NCI-H524 (cell line): ENCODE measurements at places on chromosomes 12 and 14.

- no peak for DNase-seq
These were observed 10.8 kb downstream of the HIP1R start for GRCh38 chr12:122845865-122846621.

- no peak for DNase-seq
These were observed 12.1 kb upstream of the GPX2 start for GRCh38 chr14:64954491-64955240.

- no peak for DNase-seq
These were observed 123.8 kb downstream of the GCH1 start for GRCh38 chr14:54778618-54779345.

DNA sequence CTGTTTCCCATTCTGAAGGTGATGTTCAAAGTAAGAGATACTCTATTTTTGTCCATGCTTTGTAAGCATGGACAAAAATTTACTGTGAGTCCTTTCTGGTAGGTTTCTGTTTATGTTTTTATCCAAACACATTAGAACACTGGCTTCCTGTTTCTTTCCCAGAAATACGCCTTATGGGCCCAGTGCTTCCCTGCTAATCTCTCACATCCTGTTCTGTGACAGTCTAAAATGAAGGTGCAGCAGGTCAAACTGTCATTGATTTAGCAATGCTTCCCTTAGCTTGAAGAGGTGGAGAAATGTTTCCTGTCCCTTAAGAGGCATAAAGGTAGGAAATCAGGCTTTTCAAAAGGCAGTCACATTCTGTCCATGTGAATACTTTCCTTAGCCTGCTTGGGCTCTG lies 305.6 kb downstream of the RPS29 start:
- DNase-seq: no peak

- DNase-seq: peak; percentile 49
These were observed 134.7 kb upstream of the SCAF11 start for GRCh38 chr12:46124848-46125619.

- DNase-seq: no peak
These were observed 6.7 kb downstream of the BBS10 start for GRCh38 chr12:76341436-76342030.

- DNase-seq: no peak
These were observed 229.3 kb upstream of the LHX5 start for GRCh38 chr12:113700943-113701342.

- DNase-seq: peak; percentile 64
These were observed 1.7 kb upstream of the FLRT2 start for GRCh38 chr14:85528080-85528896.

GRCh38 chr12:129036135-129036534 lies 182.9 kb downstream of the GLT1D1 start:
- DNase-seq: no peak

- no peak for DNase-seq
These were observed 79.8 kb upstream of the CFL2 start for GRCh38 chr14:34794217-34794616.

DNA sequence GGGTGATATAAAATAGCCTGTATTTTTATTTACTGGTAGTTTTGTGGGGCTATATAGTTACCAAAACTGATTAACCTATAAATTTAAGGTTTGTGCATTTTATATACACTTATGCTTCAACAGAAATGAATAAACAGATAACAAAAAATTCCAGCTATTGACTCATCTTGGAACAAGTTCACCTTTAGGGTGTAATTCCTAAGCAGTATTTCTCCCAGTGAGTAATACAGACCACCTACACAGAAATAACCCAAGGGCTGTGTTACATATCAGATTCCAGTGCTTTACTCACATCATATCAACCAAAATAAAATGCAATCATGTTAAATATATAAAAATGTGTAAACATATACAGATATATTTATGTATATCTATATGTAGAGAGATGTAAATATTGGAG lies 345.6 kb downstream of the ADAMTS20 start:
- no peak for DNase-seq

- DNase-seq: no peak
These were observed at the start of gene CLEC7A for GRCh38 chr12:10130042-10130441. TSS of gene CLEC7A (minus strand) at chr12:10130199. CDS start at chr12:10130082, 117 bp downstream.

GRCh38 chr12:38744041-38744440 lies 161.3 kb downstream of the CPNE8 start:
- DNase-seq: no peak

- DNase-seq: no peak
These were observed 103.1 kb downstream of the UNC79 start for GRCh38 chr14:93533842-93534241.

GRCh38 chr12:57717131-57717530 lies 21.4 kb downstream of the AGAP2 start:
- DNase-seq: no peak

- no peak for DNase-seq
These were observed 96.3 kb downstream of the PTPN11 start for GRCh38 chr12:112514926-112515642.

- no peak for DNase-seq
These were observed 56.2 kb downstream of the CCNK start for GRCh38 chr14:99537399-99537798.

DNA sequence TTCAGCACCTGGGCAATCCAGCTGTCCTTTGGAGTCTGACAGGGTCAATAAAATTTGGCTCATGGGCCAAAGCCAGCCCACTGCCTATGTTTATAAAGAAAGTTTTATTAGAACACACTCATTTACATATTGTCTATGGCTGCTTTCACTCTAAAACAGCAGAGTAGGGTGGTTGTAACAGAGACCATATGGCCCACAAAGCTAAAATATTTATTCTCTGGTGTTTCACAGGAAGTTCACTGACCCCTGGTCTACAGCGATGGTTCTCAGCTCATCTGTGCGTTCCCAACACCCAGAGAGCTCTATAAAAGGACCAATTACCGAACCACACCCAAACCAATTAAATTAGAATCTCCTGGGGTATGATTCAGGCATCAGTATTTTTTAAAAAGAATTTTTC lies 37.7 kb upstream of the RTRAF start:
- DNase-seq: no peak
